ENCODE measurements at places on chromosomes 11 and 22. TPM values are rescaled to one million over a fixed set of nuclear protein-coding genes. Genes with fewer than 3 reads are reported as not detected.

GRCh38 chr11:28227460-28227859, 119.3 kb downstream of the METTL15 start:
- no peak overlapping the region for H3K27ac ChIP-seq
- H3K36me3 ChIP-seq: peaks cover 5% of the 10 kb centered on the region
- no peaks in the 10 kb centered on the region for H3K27me3 ChIP-seq
- H3K4me3 ChIP-seq: no peak overlapping the region
- H3K4me1 ChIP-seq: peaks cover 9% of the 10 kb centered on the region

Gene CD6
- 5.9 TPM for total RNA-seq

Gene RAG2
- total RNA-seq: not detected

Gene THRSP
- not detected for total RNA-seq

Data from natural killer cell treated with Interleukin-12 subunit alpha and Interleukin-12 subunit beta and Interleukin-15 and Interleukin-18, amount 100 ng/mL, for 72 hours (primary cell).